ENCODE measurements at places on chromosomes 5 and 9. TPM values are rescaled to one million over a fixed set of nuclear protein-coding genes. Genes with fewer than 3 reads are reported as not detected.

GRCh38 chr9:88355166-88355565 is 33.1 kb upstream of the SPIN1 start:
- H3K36me3 ChIP-seq, result no peaks in the 10 kb centered on the region
- no peaks in the 10 kb centered on the region for H3K27me3 ChIP-seq
- no peak overlapping the region for H3K4me3 ChIP-seq
- DNase-seq, result no peak

DNA sequence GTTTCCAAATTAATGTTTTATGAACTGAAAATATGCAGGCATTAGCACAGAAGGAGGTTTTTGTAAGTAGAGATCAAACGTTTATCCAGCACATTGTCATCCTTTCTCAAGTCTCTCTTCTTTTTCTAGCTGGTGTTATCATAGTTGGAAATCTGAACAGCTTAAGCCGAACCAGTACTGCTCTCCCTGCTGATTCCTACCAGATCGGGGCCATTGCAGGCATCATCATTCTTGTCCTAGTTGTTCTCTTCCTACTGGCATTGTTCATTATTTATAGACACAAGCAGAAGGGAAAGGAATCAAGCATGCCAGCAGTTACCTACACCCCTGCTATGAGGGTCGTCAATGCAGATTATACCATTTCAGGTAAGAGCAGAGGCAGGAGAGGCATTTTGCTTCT is 72.1 kb upstream of the PRRC1 start:
- H3K36me3 ChIP-seq, result no peaks in the 10 kb centered on the region
- H3K4me3 ChIP-seq, result no peak overlapping the region
- peaks cover 2% of the 10 kb centered on the region for H3K27me3 ChIP-seq

DNA sequence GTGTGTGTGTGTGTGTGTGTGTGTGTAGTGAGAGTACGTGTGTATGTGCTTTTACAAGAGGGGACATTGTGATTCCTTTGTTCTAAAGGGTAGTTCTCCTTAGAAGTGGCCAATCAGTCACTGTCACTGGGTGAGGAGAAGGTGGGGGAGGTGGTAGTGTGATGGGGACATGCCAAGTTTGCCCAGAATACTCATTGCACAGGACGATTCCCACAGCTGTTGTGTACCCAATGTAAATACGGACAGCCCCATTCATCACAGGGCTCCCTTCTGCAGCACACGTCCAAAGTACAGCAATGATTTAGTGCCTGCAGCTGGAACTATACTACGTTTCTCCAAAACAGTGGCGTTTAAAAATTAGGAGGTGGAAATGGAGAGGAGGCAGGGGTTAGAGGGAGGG is 287.8 kb downstream of the TLR4 start:
- H3K27me3 ChIP-seq, result no peaks in the 10 kb centered on the region
- no peaks in the 10 kb centered on the region for H3K36me3 ChIP-seq
- no peak for DNase-seq
- H3K4me3 ChIP-seq, result no peak overlapping the region

DNA sequence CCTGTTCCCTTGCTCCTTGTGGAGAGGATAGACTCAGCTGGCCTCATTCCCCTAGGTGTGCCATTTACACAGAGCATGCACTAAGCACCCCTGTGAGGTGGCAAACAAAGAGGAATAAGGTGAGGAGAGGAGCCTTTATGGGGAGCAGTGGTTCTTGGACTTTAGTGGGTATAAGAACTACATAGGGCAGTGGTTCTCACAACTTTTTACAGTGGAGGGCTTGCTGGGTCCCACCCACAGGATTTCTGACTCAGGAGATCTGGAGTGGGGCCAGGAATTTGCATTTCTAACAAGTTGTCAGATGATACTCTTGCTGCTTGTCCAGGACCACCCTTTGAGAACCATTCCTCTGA is 42.0 kb downstream of the CSF1R start:
- no peak for DNase-seq
- peaks cover 91% of the 10 kb centered on the region for H3K36me3 ChIP-seq
- H3K4me1 ChIP-seq, result peaks cover 3% of the 10 kb centered on the region

DNA sequence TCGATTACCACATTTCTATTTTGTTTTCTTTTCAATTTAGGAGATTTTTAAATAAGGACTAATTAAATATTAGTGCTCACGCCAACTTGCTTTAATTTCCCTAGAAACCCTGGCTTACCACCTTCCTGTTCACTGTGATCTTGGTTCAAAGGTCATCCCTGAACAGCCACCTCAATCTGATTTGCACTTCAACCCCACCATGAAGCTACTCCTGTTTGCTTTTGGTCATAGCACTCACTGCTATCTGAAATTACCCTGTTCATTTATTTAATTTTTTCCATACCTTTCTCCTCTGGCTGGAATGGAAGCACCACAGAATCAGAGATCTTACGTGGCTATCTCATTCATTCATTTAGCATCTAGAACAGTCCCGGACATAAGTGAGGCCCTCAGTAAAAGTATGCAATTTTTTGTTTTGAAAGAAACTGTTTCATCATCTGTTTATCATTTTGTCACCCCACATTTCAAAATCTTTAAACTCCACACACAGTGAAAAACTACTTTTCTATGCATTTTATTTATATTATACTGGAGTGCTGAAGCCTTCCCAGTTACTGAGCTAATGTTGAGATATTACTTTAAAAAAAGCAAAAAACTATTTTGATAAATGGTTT is 17.2 kb upstream of the ADAMTSL1 start:
- no peak overlapping the region for H3K27ac ChIP-seq
- H3K27me3 ChIP-seq, result no peaks in the 10 kb centered on the region
- no peaks in the 10 kb centered on the region for H3K36me3 ChIP-seq
- H3K4me3 ChIP-seq, result no peak overlapping the region
- H3K4me1 ChIP-seq, result no peaks in the 10 kb centered on the region

DNA sequence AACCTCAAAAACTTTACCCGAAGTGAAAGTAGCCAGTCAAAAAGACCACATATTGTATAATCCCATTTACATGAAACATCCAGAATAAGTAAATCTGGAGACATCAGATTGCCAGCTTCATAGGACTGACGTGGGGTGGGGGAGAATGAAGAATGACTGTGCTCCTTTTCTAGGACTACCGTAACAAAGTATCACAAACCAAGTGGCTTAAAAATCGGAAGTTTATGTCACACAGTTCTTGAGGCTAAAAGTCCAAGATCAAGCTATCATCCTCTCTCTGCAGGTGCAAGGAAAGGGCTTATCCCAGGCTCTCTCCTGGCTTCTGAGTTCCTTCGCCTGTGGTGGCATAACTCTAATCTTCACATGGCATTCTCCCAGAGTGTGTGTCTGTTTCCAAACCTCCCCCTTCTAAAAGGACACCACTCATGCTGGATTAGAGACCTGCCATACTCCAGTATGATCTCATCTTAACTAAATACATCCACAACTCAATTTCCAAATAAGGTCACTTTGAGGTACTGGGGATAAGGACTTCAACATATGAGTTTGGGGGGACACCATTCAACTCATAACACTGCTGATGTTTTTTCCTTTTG is 25.5 kb downstream of the ADAM19 start:
- H3K4me3 ChIP-seq, result peak overlapping the region; percentile 56
- peaks cover 3% of the 10 kb centered on the region for H3K36me3 ChIP-seq
- peak overlapping the region; percentile 30 for H3K27ac ChIP-seq
- DNase-seq, result no peak
- no peaks in the 10 kb centered on the region for H3K27me3 ChIP-seq
- H3K4me1 ChIP-seq, result peaks cover 78% of the 10 kb centered on the region

GRCh38 chr5:31366941-31367340 is 165.0 kb downstream of the DROSHA start:
- no peaks in the 10 kb centered on the region for H3K36me3 ChIP-seq
- H3K4me1 ChIP-seq, result no peaks in the 10 kb centered on the region
- no peak for DNase-seq
- no peak overlapping the region for H3K4me3 ChIP-seq
- no peaks in the 10 kb centered on the region for H3K27me3 ChIP-seq
- H3K27ac ChIP-seq, result no peak overlapping the region

- no peaks in the 10 kb centered on the region for H3K4me1 ChIP-seq
- H3K27ac ChIP-seq, result no peak overlapping the region
- peaks cover 3% of the 10 kb centered on the region for H3K27me3 ChIP-seq
- H3K36me3 ChIP-seq, result no peaks in the 10 kb centered on the region
- DNase-seq, result no peak
- H3K4me3 ChIP-seq, result no peak overlapping the region
Observed at GRCh38 chr5:113226116-113226736, 208.6 kb downstream of the TSSK1B start.

DNA sequence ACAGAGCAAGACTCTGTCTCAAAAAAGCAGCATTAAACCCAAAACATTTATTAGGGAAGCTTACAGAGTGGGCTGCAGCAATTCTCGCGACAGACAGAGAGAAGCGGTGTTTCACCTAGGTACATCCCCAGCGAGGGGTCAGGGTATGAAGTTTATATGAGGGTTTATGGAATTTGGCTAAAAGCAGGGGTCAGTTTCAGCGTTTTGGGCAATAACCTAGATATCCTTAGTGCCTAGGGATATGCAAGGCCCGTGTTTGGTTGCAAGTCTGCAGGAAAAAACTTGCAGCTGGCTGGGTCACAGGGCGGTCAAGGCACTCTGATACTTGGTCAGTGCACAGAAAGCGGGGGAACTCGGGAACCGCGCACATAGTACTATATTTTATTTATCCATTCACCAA is 649 bp upstream of the GLE1 start:
- no peaks in the 10 kb centered on the region for H3K27me3 ChIP-seq
- peak overlapping the region; percentile 83 for H3K4me3 ChIP-seq
- DNase-seq, result no peak
- peaks cover 28% of the 10 kb centered on the region for H3K4me1 ChIP-seq
- H3K36me3 ChIP-seq, result peaks cover 29% of the 10 kb centered on the region

GRCh38 chr9:137639303-137640051 is 20.7 kb downstream of the EHMT1 start:
- peaks cover 11% of the 10 kb centered on the region for H3K36me3 ChIP-seq
- peaks cover 23% of the 10 kb centered on the region for H3K4me1 ChIP-seq
- H3K27me3 ChIP-seq, result no peaks in the 10 kb centered on the region

GRCh38 chr5:159928122-159928909 is 12.0 kb downstream of the ADRA1B start:
- no peaks in the 10 kb centered on the region for H3K4me1 ChIP-seq
- H3K4me3 ChIP-seq, result no peak overlapping the region
- DNase-seq, result no peak
- no peaks in the 10 kb centered on the region for H3K36me3 ChIP-seq
- peaks cover 1% of the 10 kb centered on the region for H3K27me3 ChIP-seq

DNA sequence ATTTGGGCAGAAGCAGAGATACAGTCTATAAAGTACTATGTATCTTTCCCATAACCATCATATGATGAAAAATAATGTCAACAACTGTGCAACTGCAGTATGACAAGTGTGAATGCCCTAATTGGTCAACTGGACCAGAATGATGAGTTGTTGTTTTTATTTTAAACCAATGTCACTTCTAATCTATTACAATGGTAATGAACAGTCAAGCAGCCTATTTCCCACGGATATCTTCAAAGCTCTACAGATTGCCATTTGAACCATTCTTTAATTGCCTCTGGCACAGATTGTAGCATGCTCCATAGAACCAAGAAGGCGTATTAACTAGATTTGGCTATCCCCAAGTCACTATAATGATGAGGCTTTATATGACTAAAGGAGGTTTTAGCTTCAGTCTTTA is 233.6 kb downstream of the TRPM3 start:
- H3K27me3 ChIP-seq, result no peaks in the 10 kb centered on the region
- no peak for DNase-seq
- no peaks in the 10 kb centered on the region for H3K4me1 ChIP-seq

DNA sequence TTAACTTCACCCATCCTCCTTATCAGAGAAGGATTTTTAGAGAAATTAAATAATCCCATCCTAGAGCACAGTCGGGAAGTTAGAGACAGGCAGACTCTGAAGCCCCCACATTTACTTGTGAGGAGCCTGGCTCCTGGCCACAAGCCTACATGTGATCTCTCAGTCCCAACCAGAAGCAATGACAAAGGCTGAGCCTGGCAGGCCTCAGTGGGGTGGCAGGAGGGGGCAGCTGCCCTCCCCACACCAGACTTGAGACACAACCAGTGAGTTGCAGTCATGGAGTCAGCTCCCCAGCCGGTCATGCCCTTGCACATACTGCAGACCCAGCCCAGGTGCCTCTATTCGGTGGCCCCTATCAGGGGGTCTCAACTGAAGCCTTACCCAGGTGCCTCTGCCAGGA is 11.0 kb downstream of the NAIF1 start:
- peaks cover 9% of the 10 kb centered on the region for H3K4me1 ChIP-seq
- H3K27ac ChIP-seq, result no peak overlapping the region
- H3K4me3 ChIP-seq, result no peak overlapping the region
- no peaks in the 10 kb centered on the region for H3K27me3 ChIP-seq
- no peak for DNase-seq

GRCh38 chr9:95552814-95553546 is 36.2 kb upstream of the PTCH1 start:
- no peak overlapping the region for H3K4me3 ChIP-seq
- no peak overlapping the region for H3K27ac ChIP-seq
- H3K4me1 ChIP-seq, result peaks cover 3% of the 10 kb centered on the region
- H3K36me3 ChIP-seq, result no peaks in the 10 kb centered on the region
- H3K27me3 ChIP-seq, result peaks cover 3% of the 10 kb centered on the region

DNA sequence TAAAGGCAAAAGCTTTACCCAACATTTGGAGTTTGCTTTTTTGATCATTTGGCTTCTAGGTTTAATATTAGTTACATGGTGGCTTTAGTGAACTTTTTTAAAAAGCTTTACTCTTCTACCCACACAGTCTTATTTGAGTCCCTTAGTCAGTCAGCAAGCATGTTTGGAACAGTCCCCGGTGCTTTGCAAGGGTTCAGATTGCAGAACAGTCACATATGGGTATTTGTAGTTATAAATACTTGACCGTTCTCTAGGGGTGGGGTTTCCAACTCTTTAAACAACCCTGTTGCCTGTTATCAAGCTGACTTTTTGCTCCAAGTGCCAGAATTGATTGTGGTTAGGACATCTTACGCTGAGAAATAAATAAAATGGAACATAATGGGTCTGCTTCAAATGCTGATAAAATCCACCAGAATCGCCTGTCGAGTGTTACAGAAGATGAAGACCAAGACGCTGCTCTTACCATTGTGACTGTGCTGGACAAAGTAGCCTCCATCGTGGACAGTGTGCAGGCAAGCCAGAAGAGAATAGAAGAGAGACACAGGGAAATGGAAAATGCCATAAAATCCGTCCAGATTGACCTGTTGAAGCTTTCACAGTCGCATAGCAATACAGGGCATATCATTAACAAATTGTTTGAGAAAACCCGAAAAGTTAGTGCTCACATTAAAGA is at the start of gene CAVIN4:
Gene CAVIN4 (plus strand): TSS at position 304 of the 673 bp plus-strand sequence. CDS start 65 bp downstream, at position 369.
- H3K27me3 ChIP-seq, result no peaks in the 10 kb centered on the region
- DNase-seq, result no peak
- no peaks in the 10 kb centered on the region for H3K4me1 ChIP-seq
- H3K4me3 ChIP-seq, result no peak within 1 kb of the TSS
- H3K36me3 ChIP-seq, result no peaks in the 10 kb centered on the region

DNA sequence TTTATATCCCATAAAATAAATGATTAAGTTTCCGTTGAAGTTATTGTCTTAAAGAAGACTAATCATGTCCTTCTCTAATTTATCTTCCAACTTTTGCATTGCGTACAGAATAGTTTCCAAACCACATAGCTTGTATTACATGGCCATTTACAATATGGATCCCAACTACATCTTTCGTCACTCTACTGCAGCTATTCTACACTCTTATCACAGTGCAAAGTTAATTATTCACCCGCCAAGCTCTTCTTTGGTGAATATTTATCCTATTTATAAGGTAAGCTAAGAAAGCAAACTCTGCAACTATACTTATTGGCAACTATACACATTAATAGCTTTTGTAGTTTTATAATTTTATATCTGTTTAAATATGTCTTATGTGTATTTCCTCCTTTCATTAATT is 75.9 kb upstream of the ADAMTS19 start:
- no peak overlapping the region for H3K4me3 ChIP-seq
- no peaks in the 10 kb centered on the region for H3K4me1 ChIP-seq
- no peak for DNase-seq
- no peak overlapping the region for H3K27ac ChIP-seq
- no peaks in the 10 kb centered on the region for H3K36me3 ChIP-seq

The PCA3 gene
- not detected for polyA plus RNA-seq

The IGIP gene
- 0.06 TPM for polyA plus RNA-seq

The IFNB1 gene
- not detected for polyA plus RNA-seq

The CER1 gene
- polyA plus RNA-seq, result not detected

Measured in CD4-positive, CD25-positive, alpha-beta regulatory T cell (primary cell).